Kasumi-1 (cell line): ENCODE measurements at places on chromosomes 7 and 10.

- DNase-seq, result peak; percentile 88
These were observed 166.5 kb downstream of the TMEM26 start for GRCh38 chr10:61286686-61287085.

- peak; percentile 66 for DNase-seq
These were observed 745 bp downstream of the YWHAG start for GRCh38 chr7:76358011-76358480.

- no peak for DNase-seq
These were observed 474.6 kb downstream of the GRM8 start for GRCh38 chr7:126778101-126778500.

GRCh38 chr10:11018432-11018841, 765 bp downstream of the CELF2 start:
- no peak for DNase-seq

- DNase-seq, result peak; percentile 63
These were observed 208.8 kb downstream of the KCNMA1 start for GRCh38 chr10:77428691-77429395.
